ENCODE measurements at places on chromosomes 12 and 14. TPM values are rescaled to one million over a fixed set of nuclear protein-coding genes. Genes with fewer than 3 reads are reported as not detected.

GRCh38 chr12:76799362-76799761, 35.4 kb downstream of the ZDHHC17 start:
- no peak overlapping the region for H3K4me3 ChIP-seq
- DNase-seq: no peak

- peaks cover 32% of the 10 kb centered on the region for H3K4me1 ChIP-seq
- no peak overlapping the region for H3K4me3 ChIP-seq
- DNase-seq: no peak
- no peaks in the 10 kb centered on the region for H3K27me3 ChIP-seq
- H3K36me3 ChIP-seq: no peaks in the 10 kb centered on the region
Observed at GRCh38 chr12:105955976-105956375, 182.8 kb downstream of the NUAK1 start.

DNA sequence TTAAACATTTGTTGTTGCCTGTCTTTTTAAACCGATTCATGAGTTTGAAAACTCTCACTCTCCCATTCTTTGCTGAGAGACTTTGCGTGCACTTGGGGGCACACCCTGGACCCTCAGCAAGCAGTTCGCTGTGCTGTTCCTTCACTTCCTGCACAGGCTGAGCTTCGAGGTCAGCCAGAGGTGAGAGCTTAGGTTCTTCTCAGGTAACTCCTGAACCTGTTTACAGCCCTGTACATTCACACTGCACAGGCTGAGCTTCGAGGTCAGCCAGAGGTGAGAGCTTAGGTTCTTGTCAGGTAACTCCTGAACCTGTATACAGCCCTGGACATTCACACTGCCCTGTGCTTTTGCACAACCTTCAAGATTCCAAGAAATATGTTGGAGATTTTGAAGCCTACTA, 9.8 kb upstream of the CLECL1 start:
- no peaks in the 10 kb centered on the region for H3K36me3 ChIP-seq
- no peak overlapping the region for H3K4me3 ChIP-seq
- no peaks in the 10 kb centered on the region for H3K4me1 ChIP-seq
- no peaks in the 10 kb centered on the region for H3K27me3 ChIP-seq
- no peak for DNase-seq

- no peaks in the 10 kb centered on the region for H3K36me3 ChIP-seq
- H3K27me3 ChIP-seq: no peaks in the 10 kb centered on the region
- no peak for DNase-seq
- H3K27ac ChIP-seq: no peak overlapping the region
- H3K4me3 ChIP-seq: no peak overlapping the region
- no peaks in the 10 kb centered on the region for H3K4me1 ChIP-seq
Observed at GRCh38 chr14:88992011-88992410, 167.6 kb downstream of the TTC8 start.

- H3K27ac ChIP-seq: no peak overlapping the region
- H3K4me3 ChIP-seq: no peak overlapping the region
- no peaks in the 10 kb centered on the region for H3K36me3 ChIP-seq
Observed at GRCh38 chr12:98968896-98969295, 323.8 kb downstream of the APAF1 start.

KRT74 gene
- not detected for total RNA-seq

DNA sequence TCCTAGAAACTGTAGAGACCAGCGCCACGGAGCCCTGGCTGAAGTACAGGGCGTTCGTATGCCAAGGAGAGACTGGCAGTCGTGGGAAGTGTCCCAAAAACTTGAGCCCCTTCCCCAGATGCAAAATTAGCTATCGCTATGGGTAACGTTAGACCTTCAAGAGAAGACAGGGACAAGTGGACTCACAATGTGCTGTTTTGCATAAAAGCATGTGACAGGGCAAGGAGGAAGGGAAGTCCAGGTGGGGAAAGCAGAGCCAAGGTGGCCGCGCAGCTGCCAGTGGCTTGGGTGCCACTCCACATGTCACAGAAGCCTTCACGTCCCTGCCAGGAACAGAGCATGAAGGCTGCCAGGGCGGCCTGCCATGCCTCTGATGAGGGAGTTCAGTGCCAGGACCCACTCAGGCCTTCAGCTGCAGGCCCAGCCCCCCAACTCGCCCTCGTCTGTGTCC, 61.2 kb upstream of the DYNC1H1 start:
- DNase-seq: no peak
- H3K27me3 ChIP-seq: no peaks in the 10 kb centered on the region
- peaks cover 68% of the 10 kb centered on the region for H3K36me3 ChIP-seq
- H3K4me3 ChIP-seq: no peak overlapping the region
- H3K4me1 ChIP-seq: no peaks in the 10 kb centered on the region

OVCH1 gene
- 0.78 TPM for total RNA-seq

- no peaks in the 10 kb centered on the region for H3K36me3 ChIP-seq
- H3K27ac ChIP-seq: no peak overlapping the region
- no peak overlapping the region for H3K4me3 ChIP-seq
- DNase-seq: no peak
- H3K27me3 ChIP-seq: no peaks in the 10 kb centered on the region
Observed at GRCh38 chr12:130449291-130449690, 111.6 kb downstream of the PIWIL1 start.

ASB2 gene
- 47.2 TPM for total RNA-seq

PARPBP gene
- 2.6 TPM for total RNA-seq

CCDC196 gene
- total RNA-seq: not detected

- no peaks in the 10 kb centered on the region for H3K36me3 ChIP-seq
- peaks cover 7% of the 10 kb centered on the region for H3K4me1 ChIP-seq
- no peak for DNase-seq
- H3K27ac ChIP-seq: no peak overlapping the region
- H3K27me3 ChIP-seq: no peaks in the 10 kb centered on the region
Observed at GRCh38 chr14:61491224-61491623, 169.8 kb downstream of the PRKCH start.

DNA sequence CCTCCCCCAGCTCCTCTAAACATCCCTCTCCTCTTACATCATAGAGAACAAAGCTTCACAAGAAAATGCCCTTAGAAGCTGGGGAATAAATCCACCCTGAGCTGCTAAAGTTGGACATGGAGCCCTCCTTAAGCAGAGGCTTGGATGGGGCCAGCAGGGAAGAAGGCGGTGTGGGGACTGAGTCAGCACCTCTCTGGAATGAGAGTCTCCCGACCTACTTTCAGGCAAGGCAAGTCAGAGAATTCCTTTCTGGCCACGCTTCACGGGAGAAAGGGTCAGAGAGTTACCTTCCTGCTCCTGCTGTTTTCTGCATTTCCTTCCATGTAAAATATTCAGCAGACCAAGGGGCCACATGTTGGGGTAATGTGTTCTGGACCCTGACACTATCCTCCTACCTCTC, 113.3 kb upstream of the PRB2 start:
- no peaks in the 10 kb centered on the region for H3K4me1 ChIP-seq
- no peak overlapping the region for H3K4me3 ChIP-seq
- no peaks in the 10 kb centered on the region for H3K36me3 ChIP-seq
- no peak overlapping the region for H3K27ac ChIP-seq
- DNase-seq: no peak

GRCh38 chr14:100339766-100340422, 16.8 kb downstream of the SLC25A47 start:
- H3K4me1 ChIP-seq: peaks cover 31% of the 10 kb centered on the region
- H3K27me3 ChIP-seq: no peaks in the 10 kb centered on the region
- H3K27ac ChIP-seq: peak overlapping the region; percentile 63
- DNase-seq: no peak
- no peak overlapping the region for H3K4me3 ChIP-seq

RAD51AP1 gene
- 10.2 TPM for total RNA-seq

GRCh38 chr14:96901227-96901626, 104.0 kb downstream of the VRK1 start:
- H3K27ac ChIP-seq: no peak overlapping the region
- H3K4me3 ChIP-seq: no peak overlapping the region
- H3K27me3 ChIP-seq: no peaks in the 10 kb centered on the region
- no peaks in the 10 kb centered on the region for H3K4me1 ChIP-seq
- DNase-seq: no peak

GRCh38 chr14:103286968-103287850, 46.8 kb upstream of the EIF5 start:
- H3K27me3 ChIP-seq: no peaks in the 10 kb centered on the region
- H3K36me3 ChIP-seq: no peaks in the 10 kb centered on the region
- H3K4me3 ChIP-seq: no peak overlapping the region
- DNase-seq: no peak
- H3K4me1 ChIP-seq: no peaks in the 10 kb centered on the region
- no peak overlapping the region for H3K27ac ChIP-seq

DNA sequence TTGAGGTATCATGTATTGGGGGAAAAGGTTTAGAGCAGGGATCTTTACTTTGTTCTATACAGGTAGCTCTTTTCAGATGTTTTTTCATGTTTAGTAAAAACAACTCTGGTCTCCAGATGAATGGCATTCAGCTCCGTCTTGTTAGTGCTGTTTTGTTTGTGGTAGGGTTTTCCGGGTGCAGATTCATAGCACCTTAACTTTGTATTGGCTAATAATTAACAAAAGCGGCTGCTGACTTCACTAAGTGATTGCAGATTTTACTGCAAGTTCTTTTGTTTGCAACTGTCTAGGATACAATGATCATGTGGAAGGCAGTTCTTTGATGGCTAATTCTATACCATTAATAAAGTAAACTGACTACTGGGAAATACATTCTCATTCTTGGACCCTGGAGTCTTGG, 32.2 kb upstream of the BHLHE41 start:
- no peak for DNase-seq
- H3K27me3 ChIP-seq: no peaks in the 10 kb centered on the region
- H3K36me3 ChIP-seq: no peaks in the 10 kb centered on the region
- no peak overlapping the region for H3K4me3 ChIP-seq
- peaks cover 10% of the 10 kb centered on the region for H3K4me1 ChIP-seq
- no peak overlapping the region for H3K27ac ChIP-seq

GRCh38 chr14:51774209-51774608, 86.2 kb upstream of the GNG2 start:
- H3K36me3 ChIP-seq: no peaks in the 10 kb centered on the region
- no peak overlapping the region for H3K4me3 ChIP-seq
- H3K4me1 ChIP-seq: no peaks in the 10 kb centered on the region

DNA sequence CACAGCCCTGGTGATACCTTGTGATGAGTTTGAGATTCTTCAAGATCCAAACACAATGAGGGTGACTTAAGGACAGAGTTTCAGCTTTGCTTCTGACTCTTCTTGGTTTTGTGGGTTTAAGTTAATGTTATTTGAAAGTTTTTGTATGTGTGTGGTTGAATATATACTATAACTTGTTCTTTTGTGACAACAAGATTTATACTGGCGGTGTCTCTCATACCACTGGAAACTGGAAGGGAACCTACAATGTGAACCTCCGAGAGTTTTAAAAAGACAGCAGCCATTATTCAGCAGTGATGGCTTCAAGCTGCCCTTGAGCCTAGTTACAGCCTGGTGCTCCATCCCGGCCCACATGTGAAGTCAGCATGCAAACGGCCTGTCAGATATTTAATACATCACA, 87.9 kb upstream of the IGF1 start:
- H3K36me3 ChIP-seq: no peaks in the 10 kb centered on the region
- H3K27me3 ChIP-seq: no peaks in the 10 kb centered on the region
- no peak for DNase-seq
- no peak overlapping the region for H3K4me3 ChIP-seq

GRCh38 chr12:66329941-66330340, 27.6 kb downstream of the HELB start:
- no peaks in the 10 kb centered on the region for H3K27me3 ChIP-seq
- no peak for DNase-seq
- no peaks in the 10 kb centered on the region for H3K36me3 ChIP-seq
- no peak overlapping the region for H3K4me3 ChIP-seq
- H3K27ac ChIP-seq: no peak overlapping the region
- no peaks in the 10 kb centered on the region for H3K4me1 ChIP-seq

DNA sequence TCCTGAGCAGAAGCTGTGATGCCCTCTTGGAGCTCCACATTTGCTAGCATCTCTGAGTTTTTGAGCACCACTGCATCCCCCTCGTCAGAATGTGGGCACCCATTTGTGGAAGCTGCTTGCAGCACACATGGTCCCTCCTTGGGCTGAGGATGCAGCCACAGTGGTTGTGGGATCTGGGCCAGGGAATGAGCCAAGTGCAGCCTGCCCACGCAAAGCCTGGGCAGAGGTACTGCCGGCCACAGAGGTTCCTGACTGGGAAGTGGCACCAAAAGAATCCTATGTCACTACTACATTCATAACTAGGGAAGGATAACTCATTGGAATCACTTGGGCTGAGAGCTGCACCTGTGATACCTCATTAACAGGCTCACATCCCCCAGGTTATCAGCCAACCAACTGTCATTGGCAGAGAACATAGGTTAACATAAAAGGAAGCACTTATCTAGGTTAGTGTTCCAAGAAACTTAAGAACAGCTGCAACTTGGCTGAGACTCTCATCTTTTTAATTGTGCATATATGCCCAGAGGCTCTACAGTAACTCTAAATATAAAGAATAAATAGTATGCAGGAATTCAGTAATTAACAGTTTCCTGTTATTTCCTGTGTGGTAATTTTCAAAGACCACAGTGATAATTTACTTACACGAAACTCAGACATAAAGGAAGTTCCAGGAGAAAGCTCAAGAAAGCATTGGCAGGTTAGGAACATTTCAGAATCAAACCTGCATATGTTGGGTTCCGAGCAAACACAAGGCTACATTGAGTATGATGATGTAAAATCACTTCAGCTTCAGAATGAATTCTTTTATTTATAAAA, 145.3 kb downstream of the BCAT1 start:
- no peaks in the 10 kb centered on the region for H3K27me3 ChIP-seq
- no peak overlapping the region for H3K27ac ChIP-seq
- H3K36me3 ChIP-seq: no peaks in the 10 kb centered on the region
- H3K4me3 ChIP-seq: no peak overlapping the region

DNA sequence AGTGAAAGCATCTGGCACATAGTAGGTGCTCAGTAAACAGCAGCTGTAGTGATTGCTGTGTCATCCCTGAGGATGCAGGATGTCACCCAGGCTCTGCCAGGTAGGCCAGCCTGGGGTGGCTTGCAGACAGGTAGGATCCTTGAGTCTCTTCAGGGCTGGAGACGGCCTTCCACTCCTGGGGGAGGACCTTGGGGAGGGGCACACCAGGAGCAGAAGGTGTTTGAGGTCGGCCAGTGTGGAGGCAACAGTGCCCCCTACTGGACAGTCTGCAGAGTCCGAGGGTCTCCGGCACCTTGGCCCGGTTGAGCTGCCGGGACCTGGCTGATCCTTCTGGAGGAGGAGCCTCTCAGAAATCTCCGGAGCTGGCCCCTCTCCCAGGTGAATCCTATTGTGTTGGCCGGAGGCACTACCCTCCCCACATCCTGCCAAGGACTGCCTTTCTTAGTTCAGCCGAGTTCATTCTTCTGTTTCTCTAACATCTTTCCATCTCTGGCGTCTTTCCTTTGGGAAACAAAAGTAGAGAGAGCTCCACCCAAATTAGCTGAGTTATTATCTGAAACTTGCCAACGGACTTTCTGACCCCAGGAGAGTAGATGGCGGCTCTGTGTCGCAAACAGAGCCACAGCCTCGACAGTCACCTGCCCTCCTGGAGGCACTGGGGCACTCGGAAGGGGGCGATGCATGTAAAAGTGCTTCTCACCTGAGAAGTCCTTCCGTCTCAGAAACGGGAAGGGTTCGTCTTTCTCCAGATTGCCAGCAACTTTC, 41.8 kb upstream of the CLMN start:
- no peak for DNase-seq
- no peaks in the 10 kb centered on the region for H3K4me1 ChIP-seq
- H3K4me3 ChIP-seq: no peak overlapping the region

ANKRD33 gene
- total RNA-seq: not detected

- H3K36me3 ChIP-seq: no peaks in the 10 kb centered on the region
- no peak for DNase-seq
- no peak overlapping the region for H3K4me3 ChIP-seq
- H3K4me1 ChIP-seq: no peaks in the 10 kb centered on the region
- no peaks in the 10 kb centered on the region for H3K27me3 ChIP-seq
Observed at GRCh38 chr12:119589097-119589496, 4.5 kb upstream of the TMEM233 start.
